Stimulated activated CD8-positive, alpha-beta memory T cell treated with anti-CD3 and anti-CD28 coated beads, Interleukin-4, amount 100 ng/mL, for 4 hours (primary cell): ENCODE measurements at places on chromosomes 4 and X.
A peak's percentile ranks its signal among the peaks of the same experiment; 100 is the strongest.

DNA sequence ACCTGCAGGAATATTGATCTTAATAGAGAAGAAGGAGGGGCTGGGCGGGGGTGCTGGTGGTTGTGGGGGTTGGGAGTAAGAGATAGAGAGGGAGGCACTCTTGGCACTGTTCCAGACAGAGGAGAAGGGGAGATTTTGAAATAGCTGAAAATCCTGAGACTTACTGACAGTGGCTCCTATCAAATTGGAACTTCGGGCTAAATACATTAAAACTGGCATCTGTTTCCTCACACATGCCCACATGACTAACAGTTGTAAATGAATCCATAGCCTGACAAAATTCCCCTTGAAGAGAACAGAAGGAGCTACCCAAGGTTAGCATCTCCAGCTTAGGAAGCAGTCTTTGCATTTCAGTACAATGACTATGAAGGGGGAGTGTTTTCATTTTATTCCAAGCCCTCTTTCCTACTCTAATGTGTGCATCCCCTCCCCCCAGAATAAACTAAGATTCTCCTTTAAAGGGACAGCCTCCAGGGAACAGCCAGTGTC lies 1.4 kb downstream of the DCX start:
- no peak for DNase-seq

DNA sequence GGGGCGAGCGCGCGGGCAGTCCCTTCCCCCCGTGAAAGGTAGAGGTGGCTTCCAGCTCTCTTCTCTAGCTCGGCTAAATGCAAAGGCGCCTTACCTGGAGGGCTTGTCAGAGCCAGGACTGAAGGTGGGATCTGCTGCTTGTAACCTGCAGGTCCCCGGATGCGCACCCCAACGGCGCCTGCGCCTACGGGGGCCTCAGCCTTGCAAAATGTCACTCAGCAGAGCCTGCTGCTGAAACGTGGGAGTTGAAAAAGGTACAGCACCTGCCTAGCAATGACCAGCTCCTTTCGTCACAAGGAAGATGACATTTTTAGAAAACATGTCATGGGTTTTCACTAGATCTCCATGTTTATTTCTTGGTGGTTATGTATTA lies 583 bp downstream of the ABHD18 start:
- DNase-seq = peak; percentile 56

- peak; percentile 18 for DNase-seq
Observed at GRCh38 chr4:77240469-77241066, 83.6 kb downstream of the CCNG2 start.

GRCh38 chr4:17884511-17884910 lies 73.7 kb downstream of the NCAPG start:
- DNase-seq = no peak

GRCh38 chr4:5716391-5716790 lies 5.4 kb downstream of the EVC start:
- no peak for DNase-seq

DNA sequence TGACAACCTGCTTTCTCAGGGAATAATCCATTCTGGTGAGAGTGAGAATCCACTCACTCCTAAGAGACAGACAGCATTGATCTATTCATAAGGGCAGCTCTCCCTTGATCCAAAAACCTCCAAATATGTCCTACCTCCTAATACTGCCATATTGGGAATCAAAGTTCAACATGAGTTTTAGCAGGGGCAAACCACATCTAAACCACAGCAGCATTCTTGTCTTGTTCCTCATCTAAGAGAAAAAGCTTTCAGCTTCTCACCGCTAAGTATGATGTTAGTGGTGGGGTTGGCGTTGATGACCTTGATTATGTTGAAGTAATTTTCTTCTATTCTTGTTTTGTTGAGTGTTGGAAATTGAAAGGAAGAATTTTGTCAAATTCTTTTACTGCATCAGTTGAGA lies 69.6 kb downstream of the SERTM2 start:
- no peak for DNase-seq

DNA sequence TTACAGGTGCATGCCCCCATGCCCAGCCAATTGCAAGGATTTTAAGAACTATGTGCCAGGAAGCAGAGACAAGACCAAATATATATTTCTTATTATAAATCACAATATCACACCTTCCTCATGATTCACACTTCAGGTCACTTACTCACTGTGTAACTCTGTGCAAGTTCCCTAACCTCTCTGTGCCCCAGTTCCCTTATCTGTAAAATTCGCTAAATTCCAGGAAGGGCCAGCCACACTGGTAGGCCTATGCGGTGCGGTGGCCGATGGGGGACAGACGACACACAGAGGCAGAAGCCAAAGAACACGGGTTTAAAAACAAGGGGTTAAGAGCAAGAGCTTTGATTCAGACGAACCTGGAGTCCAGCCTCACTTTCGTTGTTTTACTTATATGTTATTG lies 2.8 kb downstream of the TRIM2 start:
- DNase-seq = no peak

GRCh38 chr4:55030589-55030988 lies 94.8 kb downstream of the KDR start:
- DNase-seq = no peak
